ENCODE measurements at places on chromosomes 3 and 15.

DNA sequence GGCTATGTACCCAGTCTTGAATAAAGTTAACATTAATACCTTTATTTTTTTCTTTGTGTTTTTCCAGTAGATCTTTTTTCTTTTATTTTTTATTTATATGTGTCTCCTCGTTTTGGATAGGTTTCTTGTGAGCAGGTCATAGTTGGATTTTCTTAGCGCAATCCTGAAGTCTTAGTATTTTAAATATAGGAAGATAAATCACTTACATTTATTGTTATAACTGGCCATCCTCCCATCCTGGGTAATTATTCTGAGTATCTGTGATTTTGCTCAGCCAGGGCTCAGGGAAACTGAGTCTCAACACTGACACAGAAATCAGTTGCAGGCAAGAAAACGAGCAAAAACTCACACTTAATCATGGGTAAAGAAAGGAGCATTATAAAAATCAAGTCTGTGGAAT lies 11.6 kb upstream of the SLCO3A1 start:
- DNase-seq = no peak

GRCh38 chr15:80778964-80779657 lies at the start of gene CEMIP:
TSS of gene CEMIP (plus strand) at chr15:80779370. CDS start at chr15:80873880, 94,510 bp downstream.
- no peak for DNase-seq

- no peak for DNase-seq
These were observed 24.3 kb upstream of the CP start for GRCh38 chr3:149245738-149246451.

- no peak for DNase-seq
These were observed 112.7 kb downstream of the TNIK start for GRCh38 chr3:171347301-171348039.

DNA sequence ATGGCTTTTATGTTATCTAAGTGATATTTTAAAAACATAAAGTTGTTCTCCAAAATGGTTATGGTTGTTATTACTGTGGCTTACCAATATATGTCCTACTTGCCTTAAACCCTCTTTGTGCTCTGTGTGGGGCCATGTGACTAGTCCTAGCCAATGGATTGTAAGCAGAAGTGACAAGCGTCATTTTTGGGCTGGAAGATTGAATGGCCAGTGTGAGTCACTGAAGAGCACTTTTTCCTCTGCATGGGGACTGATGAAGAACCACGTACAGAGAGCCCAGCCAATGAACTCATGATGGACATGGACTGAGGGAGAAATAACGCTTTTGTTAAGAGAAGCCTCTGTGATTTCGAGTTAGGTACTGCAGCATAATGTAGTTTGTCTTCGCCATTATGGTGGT lies 332.7 kb downstream of the EDEM1 start:
- DNase-seq = no peak

DNA sequence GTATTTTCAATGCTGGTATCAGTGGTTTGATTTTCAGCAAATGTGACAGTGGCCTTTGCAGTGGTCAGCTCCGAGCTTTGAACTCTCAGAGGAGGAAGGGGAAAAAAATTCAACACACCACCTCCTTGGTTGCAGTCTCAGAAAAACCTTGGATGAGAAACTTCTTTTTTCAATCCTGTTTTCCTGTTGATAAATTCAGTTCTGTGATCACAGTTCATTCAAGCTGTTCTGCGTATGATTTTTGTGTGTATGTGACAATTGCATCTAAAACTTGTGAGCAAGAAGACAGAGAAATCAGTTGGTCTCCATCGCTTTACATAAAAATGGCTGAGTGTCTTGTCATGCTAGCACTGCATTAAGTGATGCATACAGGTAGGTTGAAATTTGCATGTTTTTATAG lies 19.2 kb downstream of the ZBTB38 start:
- DNase-seq = no peak

Measured in NCI-H187 treated with DMSO at 0.1 percent for 48 hours (cell line).